ENCODE measurements at places on chromosomes 5 and 9.

DNA sequence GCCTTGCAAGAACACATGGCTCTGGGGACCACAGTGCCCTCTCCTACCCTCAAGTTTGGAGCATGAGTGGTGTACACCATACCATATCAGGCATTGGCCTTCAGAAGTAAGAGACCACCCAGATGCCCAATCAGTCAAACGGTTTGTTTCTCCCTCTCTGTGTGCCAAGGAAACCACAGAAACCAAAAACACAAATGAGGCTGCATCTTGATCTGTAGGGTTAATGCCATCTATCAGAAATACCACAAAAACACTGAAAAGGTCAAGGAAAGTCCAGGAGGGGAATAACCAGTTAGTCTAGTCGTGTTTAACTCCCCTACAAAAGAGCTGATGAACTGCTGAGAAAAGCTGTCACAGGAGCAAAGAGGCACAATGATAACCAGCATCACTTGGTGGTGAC is 78.4 kb downstream of the INSYN2B start:
- no peak for DNase-seq

GRCh38 chr9:126123927-126124326 is 202.7 kb upstream of the MVB12B start:
- no peak for DNase-seq

DNA sequence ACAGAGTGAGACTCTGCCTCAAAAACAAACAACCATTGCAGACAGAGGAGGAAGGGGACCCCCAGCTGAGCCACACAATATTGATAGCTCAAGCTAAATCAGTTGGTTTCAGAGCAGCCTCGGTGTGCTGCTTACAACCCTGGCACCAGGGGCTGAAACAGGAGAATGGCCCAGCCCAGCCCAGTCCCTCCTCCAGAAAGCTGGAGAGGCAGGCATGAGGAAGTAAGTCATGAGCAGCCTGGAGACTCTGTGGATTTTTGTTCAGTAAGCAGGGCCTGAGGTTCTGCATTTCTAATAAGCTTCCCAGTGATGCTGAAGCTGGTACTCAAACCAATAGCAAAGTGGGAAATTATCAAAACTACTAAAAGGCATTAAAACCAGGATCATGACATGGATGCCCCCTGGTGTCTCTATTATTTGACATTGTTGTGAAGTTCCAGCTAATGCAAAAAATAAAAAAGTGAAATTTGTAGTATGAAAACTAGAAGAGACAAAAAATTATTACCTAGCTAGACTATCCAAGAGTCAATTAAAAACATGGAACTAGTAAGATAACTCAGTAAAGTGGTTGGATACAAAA is 14.2 kb downstream of the PRRT1B start:
- DNase-seq = no peak

DNA sequence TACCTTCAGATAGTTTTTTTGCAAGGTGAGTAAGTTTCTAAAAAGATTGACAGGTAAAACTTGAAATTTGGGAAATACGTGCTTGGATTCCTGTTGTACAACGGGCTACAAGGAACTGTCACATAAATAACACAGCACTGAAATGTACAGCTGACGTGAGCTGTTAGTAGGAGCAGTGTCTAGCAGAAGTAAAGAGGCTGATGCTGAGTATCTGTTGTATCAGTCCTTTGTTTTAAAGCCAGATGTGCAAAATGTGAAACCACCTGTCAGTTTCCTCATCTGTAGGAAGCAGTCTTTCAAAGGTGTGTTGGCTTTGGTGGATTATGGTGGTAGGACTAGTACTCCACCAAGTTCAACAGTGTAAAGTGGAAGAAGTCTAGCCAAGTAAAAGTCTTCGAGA is 122.3 kb downstream of the EFNA5 start:
- no peak for DNase-seq

GRCh38 chr5:148248894-148249293 is 10.6 kb downstream of the MARCOL start:
- DNase-seq = no peak

- no peak for DNase-seq
Observed at GRCh38 chr5:162434281-162434680, 366.7 kb downstream of the GABRG2 start.

DNA sequence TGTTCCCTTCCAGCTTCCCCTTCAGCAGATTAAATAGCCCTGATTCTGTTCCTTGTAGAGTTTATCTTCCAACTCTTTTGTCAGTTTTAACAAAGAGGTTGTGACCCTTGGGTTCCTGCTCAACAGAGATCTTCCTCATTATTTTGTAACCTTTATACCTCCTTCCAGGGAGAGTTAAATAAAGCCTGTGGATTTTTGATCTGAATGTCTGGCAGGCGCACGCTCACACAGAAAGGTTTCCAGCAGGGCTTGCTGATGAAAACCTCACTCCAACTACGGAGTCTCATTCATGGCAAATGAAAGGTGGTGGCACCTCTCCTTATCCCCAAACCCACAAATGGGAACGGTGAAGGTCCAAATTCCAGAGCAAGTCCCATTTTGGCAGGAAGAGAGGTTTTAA is 129.0 kb downstream of the SREK1 start:
- no peak for DNase-seq

DNA sequence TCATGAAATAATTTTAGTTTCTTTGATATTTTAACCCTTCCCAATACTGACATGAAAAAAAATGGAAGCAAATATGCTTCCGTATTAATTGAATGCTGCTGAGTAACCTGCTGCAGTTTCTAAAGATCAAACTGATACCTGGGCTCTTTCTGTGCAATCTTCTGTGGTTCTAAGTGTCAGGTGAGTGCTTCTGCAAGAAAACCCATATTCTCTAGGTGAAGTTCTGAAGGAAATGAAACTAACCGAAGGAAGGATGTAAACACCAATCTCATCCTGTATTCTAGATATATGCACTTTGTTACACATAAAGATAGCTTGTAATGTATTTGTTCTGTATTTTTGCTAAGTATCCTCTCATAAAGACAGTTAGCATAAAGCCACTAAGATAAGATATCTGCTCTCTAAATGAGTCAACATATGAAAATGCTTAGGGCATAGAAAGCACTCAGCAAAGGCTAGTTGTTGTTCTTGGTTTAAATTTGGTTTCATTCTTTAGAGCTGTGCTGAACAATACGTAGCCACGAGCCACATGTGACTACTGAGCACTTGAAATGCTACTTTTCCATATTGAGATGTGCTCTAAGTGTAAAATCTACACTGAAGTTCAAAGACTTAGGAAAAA is 52.0 kb downstream of the ITGA2 start:
- DNase-seq = no peak

GRCh38 chr5:81417052-81417451 is 23.1 kb upstream of the ACOT12 start:
- DNase-seq = no peak

DNA sequence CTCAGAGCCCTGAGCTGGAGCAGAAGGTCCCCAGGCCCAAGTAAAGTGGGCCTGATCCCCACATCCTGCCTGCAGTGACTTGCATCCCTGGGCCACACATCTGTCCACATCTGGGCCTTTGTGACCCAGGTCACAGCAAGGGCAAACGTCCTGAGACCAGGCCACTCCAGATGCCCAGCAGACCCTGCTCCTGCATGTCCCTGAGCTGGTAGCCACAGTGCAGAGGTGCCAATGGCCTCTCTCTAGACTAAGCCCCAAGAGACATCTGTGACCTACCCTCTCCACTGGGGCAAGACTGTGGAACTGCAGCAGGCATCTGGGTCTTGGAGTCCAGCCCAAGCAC is 2.5 kb downstream of the FLT4 start:
- DNase-seq = no peak

- no peak for DNase-seq
Observed at GRCh38 chr5:180130291-180130869, 58.8 kb upstream of the RNF130 start.

GRCh38 chr5:107607671-107608345 is 62.9 kb downstream of the EFNA5 start:
- no peak for DNase-seq

DNA sequence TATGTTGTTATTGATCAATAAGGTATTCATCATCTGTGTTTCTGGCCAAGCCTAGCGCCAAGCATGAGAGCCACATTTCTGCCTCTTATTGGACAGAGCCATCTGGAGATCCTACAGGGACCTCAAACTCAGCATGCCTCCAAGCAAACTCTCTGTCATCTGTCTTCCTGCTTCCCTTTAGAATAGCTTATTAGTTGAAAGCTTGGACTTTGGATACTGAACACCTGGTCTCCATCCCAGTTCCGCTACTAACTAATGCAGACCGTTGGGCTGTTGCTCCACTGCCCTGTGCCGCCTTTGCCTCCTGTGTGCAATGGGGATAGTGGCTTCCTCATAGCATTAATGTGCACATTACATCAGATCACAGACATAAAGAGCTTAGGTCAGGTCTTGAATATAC is 65.5 kb downstream of the MAP1B start:
- no peak for DNase-seq

DNA sequence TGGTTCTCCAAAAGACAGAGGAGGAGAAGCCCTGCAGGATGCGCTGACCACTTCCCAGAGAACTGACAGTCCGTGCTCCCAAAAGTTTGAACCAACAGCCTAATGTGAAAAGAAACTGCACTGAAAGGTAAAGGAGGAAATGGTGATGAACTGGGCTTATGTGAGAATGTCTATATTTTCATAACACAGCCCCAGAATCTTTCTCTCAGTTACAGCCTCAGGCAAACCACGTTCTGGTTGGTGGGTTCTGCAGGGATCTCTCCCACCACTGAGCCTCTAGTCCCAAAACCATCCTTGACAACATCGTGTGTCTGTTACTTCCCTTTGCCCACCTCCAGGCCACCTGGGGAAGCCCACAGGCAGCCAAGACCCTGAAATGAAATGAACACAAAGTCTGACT is 23.9 kb downstream of the SPARC start:
- no peak for DNase-seq

DNA sequence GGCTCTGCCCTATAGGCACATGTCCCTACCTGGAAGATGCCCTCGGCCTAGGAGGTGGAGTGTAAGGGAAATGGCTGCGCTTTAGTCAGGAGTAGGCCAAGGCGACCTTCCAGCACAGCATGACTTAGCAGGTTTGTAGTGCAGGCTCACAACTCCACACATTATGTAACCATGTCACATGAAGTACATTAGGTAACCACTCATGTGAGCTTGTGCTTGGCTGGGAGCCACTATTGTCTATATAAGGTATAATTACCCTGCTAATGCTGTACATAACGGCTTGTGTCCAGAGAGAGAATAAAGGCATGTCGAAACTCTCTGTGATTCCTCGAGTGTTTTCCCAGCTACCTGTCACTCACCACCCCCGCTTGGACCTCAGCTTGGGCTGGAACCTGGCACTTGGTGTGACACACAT is 74.9 kb downstream of the CAMK4 start:
- no peak for DNase-seq

- no peak for DNase-seq
Observed at GRCh38 chr5:134997015-134997414, 29.3 kb downstream of the CATSPER3 start.

DNA sequence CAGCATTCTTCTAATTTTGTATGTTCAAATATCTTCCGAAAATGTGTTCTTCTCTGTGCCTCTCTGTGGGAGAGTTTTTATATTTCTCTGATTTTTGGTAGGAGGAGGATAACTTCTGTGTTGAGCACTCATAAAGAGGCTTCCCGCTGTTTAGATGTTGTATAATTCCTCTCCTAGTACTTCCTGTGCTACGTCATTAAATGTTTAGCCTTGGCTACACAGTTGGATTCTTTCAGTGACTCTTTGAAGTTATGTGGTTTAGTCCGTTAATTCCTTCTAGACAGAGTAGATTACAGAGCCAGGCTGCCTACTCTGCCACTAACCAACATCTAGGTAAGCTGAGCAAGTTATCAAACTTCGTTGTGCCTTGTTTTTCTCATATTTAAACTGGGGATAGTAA is 302.6 kb downstream of the OSTF1 start:
- DNase-seq = no peak

DNA sequence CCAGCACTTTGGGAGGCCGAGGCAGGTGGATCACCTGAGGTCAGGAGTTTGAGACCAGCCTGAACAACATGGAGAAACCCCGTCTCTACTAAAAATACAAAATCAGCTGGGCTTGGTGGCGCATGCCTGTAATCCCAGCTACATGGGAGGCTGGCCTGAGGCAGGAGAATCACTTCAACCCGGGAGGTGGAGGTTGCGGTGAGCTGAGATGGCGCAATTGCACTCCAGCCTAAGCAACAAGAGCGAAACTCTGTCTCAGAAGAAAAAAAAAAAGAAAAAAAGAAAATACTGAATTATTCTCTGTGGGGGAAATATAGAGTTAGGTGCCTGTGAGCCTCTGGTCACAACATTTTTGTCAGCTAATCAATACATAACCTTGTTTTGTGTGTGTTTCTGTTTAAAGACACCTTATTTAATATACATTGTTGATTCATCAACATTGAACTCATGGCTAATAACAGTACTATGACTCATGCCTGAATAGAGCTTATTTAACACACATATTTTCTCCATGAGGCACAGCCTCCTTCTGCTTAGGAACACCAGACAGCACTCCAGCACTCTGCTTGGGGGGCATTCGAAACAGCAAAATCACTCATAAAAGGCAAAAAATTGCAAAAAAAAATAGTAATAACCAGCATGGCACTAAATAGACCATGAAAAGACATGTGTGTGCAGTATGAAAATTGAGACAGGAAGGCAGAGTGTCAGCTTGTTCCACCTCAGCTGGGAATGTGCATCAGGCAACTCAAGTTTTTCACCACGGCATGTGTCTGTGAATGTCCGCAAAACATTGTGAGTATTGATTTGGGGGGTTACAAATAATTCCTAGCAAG is at the start of gene IL31RA:
IL31RA (plus strand) TSS at position 519 of the 836 bp plus-strand sequence; CDS start at position 733, 214 bp downstream.
- no peak for DNase-seq

DNA sequence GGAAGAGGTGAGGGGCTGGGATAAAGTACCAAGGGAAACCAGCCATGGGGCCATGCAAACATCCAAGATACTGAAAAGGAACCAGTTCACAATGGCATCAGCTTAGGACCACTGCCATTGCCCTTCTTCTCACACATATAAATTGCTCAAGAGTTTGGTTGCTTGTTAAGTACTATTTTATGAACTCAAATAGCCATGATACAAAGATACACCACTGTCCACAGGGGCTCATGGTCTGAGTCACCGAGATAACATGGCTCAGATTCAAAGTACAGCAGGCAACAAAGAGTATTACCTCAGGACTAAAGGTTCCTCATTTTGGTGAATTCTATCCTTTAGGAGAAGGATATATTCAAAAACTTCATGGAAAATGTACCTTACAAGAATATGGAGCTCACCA is 55.6 kb downstream of the FANCC start:
- no peak for DNase-seq

GRCh38 chr9:12980085-12980851 is 205.4 kb downstream of the LURAP1L start:
- DNase-seq = no peak

- DNase-seq = no peak
Observed at GRCh38 chr9:98391406-98391805, 136.0 kb upstream of the TBC1D2 start.

DNA sequence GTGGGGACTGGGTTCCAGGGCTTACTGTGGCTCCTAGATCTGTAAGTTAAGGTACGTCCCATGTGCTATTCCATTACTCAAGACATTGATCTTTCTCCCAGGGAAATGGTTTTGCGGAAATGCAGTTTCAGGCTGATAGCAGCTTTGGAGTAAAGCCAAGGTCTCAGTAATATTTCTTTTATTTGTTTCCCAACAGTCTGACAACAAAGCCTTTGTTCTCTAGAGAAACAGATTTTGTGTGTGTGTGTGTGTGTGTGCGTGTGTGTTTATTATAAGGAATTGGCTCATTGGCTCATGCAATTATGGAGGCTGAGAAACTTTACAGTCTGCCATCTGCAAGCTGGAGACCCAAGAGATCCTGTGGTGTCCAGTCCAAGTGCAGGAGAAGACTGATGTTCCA is 12.1 kb upstream of the POC5 start:
- DNase-seq = no peak

- DNase-seq = no peak
Observed at GRCh38 chr9:38018958-38019602, 49.9 kb downstream of the SHB start.

GRCh38 chr5:1010181-1010510 is 1.5 kb downstream of the NKD2 start:
- DNase-seq = peak; percentile 28

Data from activated CD4-positive, CD25-positive, alpha-beta regulatory T cell treated with anti-CD3 and anti-CD28 coated beads, Interleukin-2, amount 50 U/mL, for 72 hours (primary cell).